ENCODE measurements at places on chromosomes 11 and 22.

DNA sequence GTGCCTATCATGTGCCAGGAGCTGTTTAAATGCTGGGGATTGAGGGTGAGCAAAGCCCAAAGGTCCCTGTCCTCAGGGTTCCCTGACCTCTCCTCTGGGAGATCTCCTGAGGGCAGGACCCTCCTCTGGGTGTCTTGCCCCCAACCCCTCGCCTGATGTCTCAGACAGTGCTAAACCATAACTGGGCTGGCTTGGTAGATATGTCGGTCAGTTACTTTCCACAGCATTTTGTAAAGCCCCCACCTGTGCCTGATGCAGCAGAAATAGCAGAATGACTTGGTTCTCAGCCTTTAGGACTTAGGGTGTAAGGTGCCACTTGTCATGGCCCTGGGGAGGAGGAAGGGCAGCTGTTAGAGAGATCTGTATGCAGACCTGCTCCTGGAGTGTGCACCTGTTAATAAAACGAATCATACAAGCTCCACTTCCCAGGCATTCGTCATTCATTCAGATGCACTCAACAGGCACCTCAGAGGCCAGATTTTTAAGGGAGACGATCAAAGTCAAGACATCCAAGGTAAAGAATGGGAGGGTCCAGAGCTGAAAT is 88.1 kb downstream of the TP53I11 start:
- DNase-seq, result no peak

DNA sequence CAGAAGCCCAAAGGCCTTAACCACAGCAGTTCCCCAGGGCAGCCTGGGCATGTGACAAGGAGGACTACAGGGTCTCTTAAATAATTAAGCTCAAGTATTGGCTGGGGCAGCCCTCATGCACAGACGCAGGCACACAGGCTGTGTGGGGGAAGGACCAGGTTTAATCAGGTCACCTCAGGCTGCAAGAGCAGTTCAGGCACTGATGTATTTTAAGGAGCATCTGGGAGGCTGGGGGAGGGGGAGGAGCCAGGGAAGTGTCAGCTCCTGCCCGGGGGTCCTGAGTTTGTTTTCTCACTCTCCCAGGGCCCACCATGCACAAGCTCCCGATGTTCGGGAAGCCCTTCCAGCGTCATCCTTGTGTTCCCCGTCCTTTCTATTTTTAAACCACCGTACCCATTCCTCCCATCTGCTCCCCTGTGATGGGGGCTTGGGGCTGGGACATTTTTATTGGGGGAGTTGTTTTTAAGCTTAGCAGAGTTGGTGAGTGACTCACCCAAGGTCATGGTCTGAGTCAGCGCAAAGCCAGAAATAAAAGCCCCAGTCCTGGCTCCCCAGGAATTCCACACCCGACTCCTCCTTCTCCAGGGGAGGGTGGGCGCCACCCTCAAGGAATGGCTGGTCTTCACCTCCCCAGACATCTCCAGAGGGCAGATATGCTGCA is 2.4 kb downstream of the CSDC2 start:
- no peak for DNase-seq

GRCh38 chr22:50677493-50678217 is 5.0 kb downstream of the SHANK3 start:
- no peak for DNase-seq

DNA sequence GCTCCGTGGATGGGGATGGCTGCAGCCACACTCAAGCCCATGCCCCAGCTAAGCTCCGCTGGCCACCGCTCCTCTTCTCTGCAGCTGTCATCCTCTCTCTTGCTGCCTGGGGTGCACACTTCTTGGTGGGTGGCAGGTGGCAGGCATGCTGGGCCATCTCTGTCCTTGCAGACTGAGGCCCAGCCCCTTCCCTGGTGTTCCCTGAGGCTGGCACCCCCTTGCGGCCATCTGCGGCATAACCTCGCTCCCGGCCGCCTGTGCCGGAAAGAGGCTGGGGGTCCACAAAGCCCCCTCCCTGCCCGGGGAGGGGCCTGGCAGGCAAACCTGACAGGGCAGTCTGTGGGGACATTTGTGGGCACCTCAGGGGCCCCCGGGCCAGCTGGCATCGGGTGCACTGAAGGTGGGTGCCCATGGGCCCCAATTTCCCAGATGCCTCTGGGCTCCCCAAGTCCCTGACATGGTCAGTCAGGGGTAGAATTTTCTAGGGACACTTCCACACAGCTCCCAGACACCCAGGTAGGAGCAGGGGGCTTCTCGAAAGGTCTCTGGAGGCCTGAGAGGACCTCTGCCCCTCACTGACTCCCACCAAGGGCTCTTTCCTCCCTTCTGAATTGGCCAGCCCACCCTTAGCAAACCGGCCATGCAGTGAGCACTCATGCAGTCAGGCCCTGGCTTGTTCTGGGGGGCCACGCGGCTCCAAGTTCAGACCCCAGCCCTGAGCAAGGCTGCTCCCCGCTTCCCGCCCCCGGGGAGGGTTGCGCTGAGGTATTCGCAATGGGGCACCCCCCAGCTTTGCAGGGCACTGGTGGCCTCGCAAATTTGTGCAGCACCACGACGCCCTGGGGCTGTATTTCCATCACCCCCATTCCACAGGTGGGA is 23.5 kb upstream of the TH start:
- DNase-seq, result no peak

DNA sequence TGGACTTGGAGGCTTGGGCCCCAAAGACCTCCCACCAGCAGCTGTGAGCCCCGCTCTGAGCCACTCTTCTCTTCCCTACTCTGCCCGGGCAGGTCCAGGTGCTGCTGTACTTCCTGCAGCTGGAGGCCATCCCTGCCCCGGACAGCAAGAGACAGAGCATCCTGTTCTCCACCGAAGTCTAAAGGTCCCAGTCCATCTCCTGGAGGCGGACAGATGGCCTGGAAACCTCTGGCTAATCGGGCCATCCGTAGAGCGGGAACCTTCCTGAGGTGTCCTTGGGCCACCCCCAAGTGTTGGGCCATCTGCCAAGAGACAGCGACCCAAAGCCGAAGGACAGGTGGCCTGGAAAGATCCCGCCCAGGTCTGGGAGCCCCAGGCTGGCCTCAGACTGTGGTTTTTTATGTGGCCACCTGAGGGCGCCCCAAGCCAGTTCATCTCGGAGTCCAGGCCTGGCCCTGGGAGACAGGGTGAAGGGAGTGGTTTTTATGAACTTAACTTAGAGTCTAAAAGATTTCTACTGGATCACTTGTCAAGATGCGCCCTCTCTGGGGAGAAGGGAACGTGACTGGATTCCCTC is 135.1 kb downstream of the BCR start:
- DNase-seq, result peak; percentile 63

DNA sequence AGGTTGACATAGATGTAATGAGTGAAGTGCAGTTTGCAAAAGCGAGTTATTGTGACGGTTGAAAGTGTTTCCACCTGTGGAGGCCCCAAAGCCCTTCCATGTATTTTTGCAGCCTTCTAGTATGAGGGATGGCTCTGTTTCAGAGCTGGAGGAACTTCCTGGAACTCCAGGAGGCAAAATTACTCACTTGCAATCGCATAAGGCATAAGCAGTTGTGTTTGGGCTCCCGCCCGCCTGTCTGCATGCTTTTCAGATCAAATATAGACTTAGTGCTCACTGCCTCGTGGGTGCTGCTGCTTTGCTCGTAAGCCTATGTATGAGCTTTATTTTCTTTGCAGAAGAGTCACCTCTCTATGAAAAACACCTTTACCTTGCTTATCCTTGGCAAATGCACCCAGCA is 146.8 kb upstream of the LARGE1 start:
- no peak for DNase-seq

- DNase-seq, result no peak
Measured at GRCh38 chr22:27431081-27431480, 370.5 kb downstream of the MN1 start.

- DNase-seq, result no peak
Measured at GRCh38 chr22:27843441-27843840, 41.9 kb upstream of the MN1 start.

DNA sequence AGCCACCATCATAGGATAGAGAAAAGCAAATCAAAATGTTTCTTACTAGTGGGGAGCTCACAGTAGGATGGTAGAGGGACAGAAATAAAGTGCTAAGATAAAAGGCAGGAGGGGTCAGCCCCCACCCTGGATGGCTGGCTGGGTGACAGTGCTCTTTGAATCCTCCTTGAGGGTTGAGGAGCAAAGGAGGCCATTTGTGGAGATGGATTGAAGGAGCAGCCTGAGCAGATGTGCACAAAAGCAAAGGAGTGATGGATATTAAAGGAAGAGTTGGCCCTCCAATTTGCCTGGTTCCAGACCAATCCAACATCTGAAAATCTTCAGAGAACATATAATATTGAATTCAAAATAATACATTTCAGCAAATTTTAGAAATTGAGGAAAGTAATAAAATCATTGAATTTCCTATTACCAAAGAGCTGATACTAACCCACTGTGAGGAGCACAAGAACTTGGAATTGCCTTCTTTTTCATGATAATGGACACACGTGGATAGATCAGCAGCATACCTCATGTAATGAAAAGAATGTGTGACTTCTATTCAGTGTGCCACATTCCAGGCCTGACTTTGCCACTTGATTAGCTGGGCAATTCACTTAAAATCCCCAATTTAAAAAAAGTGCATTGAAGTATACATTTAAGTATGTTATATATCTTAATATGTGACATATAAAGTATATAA is 287.0 kb downstream of the FAT3 start:
- DNase-seq, result no peak

DNA sequence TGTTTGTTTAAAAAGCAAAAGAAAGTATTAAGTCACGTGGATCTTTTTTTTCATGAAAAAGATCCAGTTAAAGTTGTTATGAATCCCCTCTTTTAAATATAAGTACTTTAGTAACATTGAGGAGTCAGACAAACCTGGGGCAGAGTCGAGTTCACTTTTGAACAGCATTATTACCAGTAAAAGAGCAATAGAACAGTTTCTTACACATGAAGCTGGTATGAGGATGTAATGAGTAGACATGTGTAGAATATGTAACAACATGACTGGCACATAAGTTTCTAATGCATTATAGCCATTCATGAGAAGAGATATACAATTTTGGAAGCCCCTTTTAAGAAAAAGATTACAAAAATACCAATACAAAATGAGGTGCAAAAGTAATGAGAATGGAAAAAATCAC is 7.6 kb upstream of the MUC15 start:
- no peak for DNase-seq

GRCh38 chr11:109320595-109320994 is 101.4 kb upstream of the C11orf87 start:
- DNase-seq, result no peak

- no peak for DNase-seq
Measured at GRCh38 chr11:76724171-76724768, 53.7 kb upstream of the LRRC32 start.

- DNase-seq, result peak; percentile 31
Measured at GRCh38 chr22:38981005-38981991, 849 bp upstream of the APOBEC3B start.

- DNase-seq, result no peak
Measured at GRCh38 chr11:117058761-117059261, 39.4 kb downstream of the SIK3 start.
